ENCODE measurements at places on chromosomes 12 and 14.
A peak's percentile ranks its signal among the peaks of the same experiment; 100 is the strongest.

DNA sequence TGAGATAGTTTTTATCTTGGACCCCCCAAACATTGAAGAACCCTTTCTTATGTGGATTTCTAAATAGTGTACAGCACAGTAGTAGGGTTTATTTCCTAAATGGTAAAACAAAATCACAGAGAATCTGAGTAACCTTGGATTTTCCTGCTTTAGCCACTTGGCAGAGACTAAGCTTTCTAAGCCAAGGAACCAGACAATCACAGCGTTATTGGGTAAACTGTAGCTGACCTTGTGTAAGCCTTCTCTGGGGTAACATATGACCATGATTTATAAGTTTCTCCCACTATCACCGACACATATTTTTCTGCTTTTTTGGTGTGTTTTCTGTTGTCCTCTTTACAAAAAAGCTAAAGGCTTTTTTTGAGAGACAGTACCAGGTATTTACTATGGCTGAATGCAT is 136.3 kb upstream of the PZP start:
- DNase-seq: no peak

DNA sequence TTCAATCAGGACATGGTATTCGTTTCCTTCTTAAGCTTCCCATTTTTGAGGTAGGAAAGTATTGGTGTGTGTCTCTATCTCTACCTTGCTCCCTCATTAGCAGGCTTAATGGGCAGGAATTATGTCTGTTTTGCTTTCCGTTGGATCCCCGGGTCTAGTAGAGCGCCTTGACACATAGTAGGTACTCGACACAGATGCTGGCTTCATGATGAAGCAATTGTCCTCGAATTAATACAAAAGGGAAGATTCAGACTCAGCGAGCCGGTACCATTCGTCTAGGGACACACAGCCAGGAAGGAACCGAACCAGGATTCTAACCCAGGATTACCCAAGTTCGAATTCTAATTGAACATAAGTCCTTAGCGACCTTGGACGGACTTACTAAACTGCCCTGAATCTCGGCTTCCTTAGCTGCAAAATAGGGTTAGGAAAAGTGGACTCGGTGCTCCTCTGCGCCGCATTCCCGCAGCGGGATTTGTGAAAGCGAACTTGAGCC is 496 bp upstream of the ISCU start:
- DNase-seq: no peak

DNA sequence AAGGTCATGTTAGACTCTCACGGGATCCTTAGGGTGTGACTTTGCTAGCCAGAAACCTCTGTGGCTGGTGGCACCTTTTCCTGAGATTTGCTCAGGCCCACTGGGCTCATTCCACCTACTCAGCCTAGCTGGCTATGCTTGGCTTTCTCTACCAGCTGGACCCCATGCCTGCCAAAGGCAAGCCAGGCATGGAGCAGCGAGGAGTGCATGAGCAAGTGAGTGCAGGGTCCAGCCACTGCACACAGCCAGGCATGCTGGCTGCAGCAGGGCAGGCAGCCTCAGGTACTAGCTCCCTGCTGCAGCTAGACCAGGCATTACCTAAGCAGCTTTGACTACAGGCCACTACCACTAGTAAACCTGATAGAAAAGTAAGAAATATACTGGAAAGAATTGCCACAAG is 29.7 kb upstream of the PAPLN start:
- DNase-seq: no peak

- DNase-seq: peak; percentile 17
Measured at GRCh38 chr14:95098984-95099599, 58.2 kb downstream of the DICER1 start.

DNA sequence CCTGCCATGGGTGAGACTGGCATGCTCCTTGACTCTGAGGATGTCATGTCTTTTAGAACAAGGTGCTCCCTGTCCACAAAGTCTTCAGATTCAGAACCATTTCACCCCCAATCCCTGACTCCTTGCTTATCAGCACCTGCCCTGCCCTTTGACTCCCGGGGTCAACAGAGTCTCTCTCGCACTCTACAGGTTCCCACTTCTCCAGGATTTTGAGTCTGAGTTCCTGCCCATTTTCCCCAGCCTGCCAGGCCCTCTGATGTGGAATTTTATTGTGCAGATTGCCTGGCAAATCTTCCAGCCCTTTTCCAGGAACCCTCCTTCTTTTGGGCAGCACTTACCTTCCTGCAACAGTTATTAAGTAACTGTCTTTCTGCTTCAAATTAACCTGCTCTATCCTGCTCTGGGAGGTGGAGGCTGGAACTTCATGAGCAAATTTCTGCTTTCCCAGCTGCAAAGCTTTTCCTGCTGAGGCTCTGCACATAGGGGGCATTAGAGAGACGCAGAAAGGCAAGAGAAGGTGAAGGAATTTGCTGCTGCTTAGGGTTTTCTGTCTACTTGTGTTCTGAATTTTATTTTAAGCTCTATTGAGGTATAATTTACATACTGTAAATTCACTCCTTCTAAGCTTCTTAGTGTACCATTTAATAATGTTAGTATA is 259.1 kb downstream of the PCNX1 start:
- DNase-seq: no peak

DNA sequence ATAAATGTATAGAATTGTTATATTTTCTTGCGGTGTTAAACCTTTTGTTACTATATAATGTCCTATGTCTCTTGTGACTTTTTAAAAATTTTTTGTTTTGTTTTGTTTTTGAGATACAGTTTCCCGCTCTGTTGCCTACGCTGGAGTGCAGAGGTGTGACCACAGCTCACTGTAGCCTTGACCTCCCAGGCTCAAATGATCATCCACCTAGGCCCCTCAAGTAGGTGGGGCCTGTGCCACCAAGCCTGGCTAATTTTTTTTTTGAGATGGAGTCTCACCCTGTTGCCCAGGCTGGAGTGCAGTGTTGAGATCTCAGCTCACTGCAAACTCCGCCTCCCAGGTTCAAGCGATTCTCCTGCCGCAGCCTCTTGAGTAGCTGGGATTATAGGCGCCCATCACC is 26.5 kb upstream of the RCOR1 start:
- no peak for DNase-seq

GRCh38 chr14:33019346-33019745 is 80.7 kb downstream of the NPAS3 start:
- DNase-seq: no peak

GRCh38 chr14:57820581-57820980 is 45.3 kb downstream of the SLC35F4 start:
- no peak for DNase-seq

GRCh38 chr12:111720457-111720856 is 34.6 kb downstream of the ACAD10 start:
- DNase-seq: no peak

DNA sequence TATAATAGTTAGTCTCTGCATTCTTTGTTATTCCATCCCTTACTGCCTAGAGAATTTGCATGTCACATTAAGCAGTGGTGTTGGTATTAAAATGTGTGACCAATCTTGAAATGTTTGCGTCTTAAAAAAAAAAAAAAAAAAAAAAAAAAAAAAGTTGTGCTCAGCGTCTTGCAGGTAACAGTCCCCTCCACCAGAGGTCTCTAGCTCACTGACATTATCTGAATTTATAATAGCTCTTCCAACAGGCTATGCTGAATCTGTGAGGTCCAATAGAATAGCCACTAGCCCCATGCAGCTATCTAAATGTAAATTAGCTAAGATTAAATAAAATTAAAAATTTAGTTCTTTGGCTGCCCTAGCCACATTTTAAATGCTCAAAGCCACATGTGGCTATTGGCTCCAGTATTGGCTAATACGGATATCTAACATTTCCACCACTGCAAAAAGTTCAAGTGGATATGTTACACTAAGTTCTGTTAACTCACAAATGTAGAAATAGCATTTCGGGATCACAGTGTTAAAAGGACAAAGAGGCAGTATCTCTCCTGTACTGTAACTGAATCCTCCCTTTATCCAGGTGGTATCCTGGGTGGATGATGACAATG is 28.7 kb downstream of the NKX2-8 start:
- DNase-seq: peak; percentile 2

- no peak for DNase-seq
Measured at GRCh38 chr14:54447231-54447692, 6.1 kb upstream of the CNIH1 start.

DNA sequence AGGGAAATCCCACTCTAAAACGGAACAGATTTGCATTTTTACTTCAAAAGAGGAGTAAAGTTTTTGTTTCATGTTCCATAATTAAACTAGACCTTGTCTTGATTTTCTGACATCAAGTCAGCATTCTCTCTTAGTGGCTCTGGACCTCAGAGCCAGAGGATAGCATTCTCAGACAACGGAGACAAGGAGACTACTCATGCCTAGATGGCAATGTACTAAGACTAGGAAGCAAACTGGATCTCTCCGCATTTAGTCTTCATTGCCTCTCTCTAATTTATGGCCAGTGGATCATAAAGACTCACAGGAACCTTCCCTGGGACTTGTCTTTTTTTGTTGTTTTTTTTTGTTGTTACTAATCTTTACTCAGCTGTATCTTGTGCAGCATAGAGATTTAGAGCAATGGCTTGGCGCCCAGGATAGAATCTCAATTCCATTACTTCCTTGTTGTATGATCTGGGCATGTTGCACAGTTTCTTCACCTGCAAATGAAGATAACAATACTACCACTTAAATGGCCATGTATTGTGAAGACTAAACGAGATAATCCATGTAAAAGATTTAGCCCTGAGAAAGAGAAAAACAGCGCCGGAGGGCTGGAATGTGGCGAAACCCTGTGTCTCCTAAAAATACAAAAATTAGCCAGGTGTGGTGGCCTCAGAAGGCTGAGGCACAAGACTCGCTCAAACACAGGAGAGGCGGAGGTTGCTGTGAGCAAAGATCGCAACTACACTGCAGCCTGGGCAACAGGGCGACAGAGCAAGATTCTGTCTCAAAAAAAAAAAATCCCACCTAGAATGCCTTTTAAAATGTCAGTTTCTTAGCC is 4.0 kb upstream of the GEMIN2 start:
- DNase-seq: no peak

DNA sequence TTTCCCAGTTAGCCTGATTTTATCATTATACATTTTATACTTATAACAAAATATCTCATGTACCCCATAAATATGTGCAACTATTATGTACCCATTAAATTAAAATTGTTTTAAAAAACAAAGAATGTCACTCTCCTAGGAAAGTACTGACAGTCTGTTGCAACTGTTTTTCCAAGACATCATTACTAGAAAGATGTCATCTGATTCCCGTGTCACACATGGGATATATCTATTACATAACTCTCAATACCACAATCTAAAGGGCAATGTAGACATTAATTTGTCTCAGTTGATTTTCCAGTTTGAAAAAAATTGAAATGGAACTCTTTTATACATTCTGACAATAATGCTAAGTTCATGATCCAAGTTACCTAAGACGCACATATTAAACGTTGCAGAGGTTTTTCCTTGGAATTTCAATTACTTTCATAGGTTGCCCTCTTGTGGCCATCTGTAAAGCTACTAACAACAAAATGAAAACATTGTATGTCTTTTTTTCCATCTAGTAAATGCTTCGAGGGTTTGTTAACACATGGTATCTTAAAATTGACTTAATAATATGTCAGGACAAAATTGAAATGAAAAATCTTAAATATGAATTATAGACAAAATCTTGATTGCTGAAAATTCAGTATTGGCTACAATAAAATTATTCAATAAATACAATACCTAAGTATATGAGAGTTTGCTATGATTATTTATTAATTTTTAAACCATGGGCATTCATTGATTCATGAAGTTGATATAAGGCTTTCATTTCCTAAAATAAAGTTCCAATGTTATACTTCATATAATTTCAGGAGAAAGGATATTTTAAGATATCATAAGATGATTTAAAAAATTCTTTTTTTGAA is 131.6 kb downstream of the PPFIA2 start:
- no peak for DNase-seq

DNA sequence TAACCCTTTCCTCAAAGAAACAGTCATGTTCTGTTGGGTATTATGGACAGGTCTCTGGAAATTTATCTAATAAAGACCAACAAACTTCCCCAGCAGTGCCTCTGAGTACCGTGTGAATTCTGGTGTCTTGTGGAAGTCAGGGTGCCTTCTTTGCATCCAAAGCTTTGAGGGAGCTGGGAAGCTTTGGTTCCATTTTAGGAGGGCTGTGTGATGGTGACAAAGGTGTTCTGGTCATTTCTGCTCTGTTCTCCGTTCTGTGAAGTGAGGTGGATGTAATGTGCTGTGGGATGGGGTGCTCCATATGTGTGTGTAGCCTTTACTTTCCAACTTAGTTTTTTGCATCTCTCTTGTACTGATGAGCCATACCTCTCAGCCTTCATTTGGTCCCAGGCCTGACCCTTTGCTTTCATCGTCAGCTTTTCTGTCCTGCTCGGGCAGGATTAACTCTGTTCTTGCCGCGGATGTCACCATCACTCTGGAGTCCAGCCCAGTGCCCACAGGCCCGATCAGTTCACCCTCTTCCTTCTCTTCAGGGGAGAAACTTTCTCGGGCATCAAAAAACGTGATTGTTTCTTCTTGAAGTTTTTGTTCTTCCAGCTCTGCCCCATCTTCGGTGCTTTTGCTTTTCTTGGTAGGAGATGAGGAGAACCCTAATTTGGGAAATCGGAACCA is 13.2 kb downstream of the PLD4 start:
- no peak for DNase-seq

GRCh38 chr12:29858270-29858786 is 74.6 kb upstream of the TMTC1 start:
- DNase-seq: no peak

GRCh38 chr12:105916760-105917039 is 222.1 kb downstream of the NUAK1 start:
- no peak for DNase-seq

- DNase-seq: no peak
Measured at GRCh38 chr14:55336162-55336561, 64.9 kb downstream of the FBXO34 start.

GRCh38 chr12:129073157-129073915 is 220.1 kb downstream of the GLT1D1 start:
- DNase-seq: no peak

DNA sequence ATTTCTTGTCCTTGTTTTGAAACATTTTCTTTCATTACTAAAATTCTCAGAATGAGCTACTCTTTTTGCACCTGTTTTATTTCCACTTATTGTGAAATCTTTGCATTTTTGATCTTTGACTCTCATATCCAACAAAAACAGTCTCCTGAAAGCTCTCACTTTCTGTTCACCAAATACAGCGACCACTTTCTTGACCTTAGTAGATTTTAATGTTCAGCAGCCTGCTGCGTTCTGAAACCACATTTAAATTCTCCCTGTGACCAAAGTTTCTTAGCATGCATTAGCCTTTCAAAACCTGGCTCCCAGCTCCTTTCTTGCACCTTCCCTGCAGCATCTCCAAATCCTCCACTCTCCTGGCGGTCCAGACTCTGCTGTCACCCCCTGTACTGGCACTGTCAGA is 404.4 kb upstream of the PDE3A start:
- DNase-seq: no peak

DNA sequence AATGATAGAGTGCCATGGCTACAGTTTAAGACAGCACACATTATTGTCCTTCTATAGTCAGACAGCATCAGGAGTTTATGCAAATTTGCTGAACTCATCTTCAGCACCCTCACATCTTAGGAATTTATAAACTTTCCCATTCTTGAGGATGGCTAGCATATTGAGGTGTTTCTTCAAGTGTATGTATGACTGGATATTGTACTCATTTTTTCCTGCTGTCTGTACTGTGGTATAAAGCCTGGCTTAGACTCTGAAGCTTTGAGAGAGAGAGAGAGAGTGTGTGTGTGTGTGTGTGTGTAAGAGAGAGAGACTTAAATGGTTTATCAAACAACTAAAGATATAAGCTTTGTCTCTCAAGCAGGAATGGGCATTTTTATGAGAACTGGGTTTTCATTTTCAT is 161.6 kb downstream of the PIK3C2G start:
- DNase-seq: no peak

All from AG04449 (cell line).